ENCODE measurements at places on chromosomes 1 and 21.

DNA sequence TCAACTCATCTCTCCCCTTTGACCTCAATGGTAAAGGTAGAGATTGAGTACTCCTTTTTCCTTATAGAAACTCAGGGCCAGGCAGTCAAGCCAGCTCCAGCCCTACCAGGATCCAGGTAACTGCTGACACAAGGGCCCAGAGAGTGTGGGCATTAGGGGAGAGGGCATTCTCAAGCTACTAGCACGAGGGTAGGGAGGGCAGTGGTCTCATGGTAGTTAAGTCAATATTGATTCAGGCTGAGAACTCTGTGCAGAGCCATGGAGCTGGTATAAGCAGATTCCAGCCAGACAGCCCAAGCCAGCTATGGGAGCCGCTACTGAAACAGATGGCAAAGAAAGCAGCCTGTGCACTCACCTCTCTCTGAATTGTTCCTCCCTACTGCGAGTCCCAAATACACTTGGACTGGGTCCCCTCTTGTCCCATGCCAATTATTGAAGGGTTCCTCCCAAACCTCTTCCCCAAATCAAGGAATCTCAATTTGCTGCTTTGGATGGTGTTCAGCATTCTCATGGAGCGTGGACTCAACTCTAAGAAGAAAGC is 2.8 kb downstream of the PI4KB start:
- DNase-seq, result no peak

- no peak for DNase-seq
Measured at GRCh38 chr1:97796711-97797110, 124.1 kb downstream of the DPYD start.

GRCh38 chr1:155192346-155193274 is 15.1 kb downstream of the THBS3 start:
- DNase-seq, result no peak

- DNase-seq, result no peak
Measured at GRCh38 chr1:238898856-238899255, 487.5 kb upstream of the CHRM3 start.

- DNase-seq, result no peak
Measured at GRCh38 chr1:155321639-155322503, 1.2 kb downstream of the RUSC1 start.

DNA sequence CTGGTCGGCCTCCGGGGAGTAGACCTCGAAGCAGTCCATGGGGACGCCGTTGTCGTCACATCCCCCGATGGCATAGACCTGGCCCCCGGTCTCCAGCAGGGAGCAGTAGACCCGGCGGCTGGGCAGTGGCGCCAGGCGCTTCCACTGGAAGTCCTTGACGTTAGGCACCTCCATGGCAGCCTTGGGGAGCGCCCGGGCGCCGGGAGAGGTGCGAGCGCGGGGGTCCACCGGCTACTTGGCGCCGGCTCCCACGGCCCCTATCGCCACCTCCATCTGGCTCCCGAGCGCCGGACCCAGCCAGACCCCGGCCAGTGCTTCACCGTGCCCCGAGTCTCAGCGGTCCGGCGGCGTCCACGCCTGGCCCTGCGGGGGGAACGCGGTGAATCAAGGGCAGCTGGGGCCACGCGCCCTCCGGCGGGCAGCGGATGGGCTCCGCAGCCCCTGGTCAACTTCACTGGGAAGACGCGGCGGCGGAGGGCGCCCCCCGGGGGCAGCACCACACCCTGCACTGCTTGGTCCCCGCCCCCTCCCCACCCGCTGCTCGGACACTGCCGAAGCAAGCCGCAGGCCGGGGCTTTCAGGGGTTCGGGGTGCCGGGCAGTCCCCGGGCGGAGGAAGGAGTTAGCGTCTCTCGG is 13.2 kb downstream of the KLHDC8A start:
- DNase-seq, result no peak

DNA sequence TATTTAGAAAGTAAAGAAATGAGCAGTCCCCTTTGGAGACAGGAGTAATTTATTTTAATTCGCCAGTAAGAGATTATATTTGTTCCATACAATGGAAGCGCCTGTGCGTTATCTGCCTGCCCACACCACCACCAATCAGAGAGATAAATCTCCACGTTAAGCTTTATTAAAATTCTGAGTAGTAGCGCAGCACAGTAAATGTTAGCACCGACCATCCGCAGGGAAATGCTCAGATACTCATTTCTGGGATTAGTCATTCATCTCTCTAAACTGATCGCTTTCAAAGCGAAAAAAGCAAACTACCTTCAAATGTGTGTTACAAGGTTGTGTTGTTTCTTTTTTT is 1.2 kb downstream of the ETS2 start:
- DNase-seq, result no peak

DNA sequence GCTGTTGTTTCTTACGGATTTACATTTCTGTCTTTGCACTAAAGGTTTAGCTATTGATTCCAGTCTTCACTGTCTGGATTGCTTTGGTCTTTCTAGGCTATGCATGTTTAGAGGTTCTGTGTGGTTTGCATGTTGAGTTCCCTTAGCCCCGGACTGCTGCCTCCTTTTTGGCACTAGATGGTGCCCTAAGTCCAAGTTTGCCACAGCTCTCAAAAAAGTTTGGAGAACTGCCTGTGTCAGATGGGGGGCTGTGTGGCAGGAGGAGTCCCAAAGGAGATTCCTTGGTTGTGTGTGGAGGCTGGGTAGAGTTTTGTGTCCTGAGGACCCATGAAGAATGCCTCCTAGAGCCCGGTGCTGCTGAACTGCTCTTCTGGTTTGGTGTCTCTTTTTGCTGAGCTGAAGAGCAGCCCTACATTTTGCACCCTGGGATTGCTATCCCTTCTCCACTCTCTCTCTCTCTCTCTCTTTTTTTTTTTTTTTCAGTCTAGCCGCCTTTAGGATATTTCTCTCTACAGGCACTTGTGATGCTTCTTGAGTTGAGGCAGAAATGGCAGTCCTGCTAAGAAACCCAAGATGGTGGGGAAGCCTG is 74.4 kb downstream of the PTGS2 start:
- DNase-seq, result no peak

- no peak for DNase-seq
Measured at GRCh38 chr1:81458186-81458585, 342.5 kb upstream of the ADGRL2 start.

- DNase-seq, result peak; percentile 28
Measured at GRCh38 chr1:164723296-164723798, 164.4 kb downstream of the PBX1 start.

GRCh38 chr1:23657659-23658275 is 33.8 kb upstream of the RPL11 start:
- DNase-seq, result no peak

GRCh38 chr1:206911064-206911663 is 10.6 kb downstream of the FCMR start:
- no peak for DNase-seq

Data from hippocampal formation (tissue), 2 donors.